Spinal cord (tissue), 10 donors: ENCODE measurements at places on chromosomes 1 and 21. TPM values are rescaled to one million over a fixed set of nuclear protein-coding genes. Genes with fewer than 3 reads are reported as not detected.

MYCL gene
- total RNA-seq: 6.1 TPM

FBXO2 gene
- 19.3 TPM for total RNA-seq

LRRC7 gene
- total RNA-seq: 75.0 TPM

DNA sequence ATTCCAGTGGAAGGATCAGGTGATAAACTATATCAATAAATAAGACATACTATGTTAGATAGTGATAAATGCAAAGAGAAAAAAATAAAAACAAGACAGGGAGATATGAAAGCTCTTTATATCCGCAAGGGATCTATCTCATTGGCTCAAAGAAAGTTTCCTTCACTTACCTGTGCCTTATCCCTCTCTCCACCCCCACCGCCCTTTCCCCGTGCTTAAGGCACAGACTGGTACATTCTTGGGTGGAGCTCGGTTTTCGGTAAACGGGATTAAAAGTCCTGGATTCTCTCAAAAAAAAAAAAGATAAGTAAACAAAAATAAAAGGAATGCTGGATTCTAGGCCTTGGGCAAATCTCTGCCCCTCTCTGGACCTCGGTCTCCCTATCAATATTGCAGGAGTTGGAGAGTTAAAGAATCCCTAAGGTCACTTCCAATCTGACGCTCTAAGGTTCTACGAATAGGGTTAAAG, 593 bp upstream of the DNAJC16 start:
- no peak for DNase-seq

- no peak for DNase-seq
Measured at GRCh38 chr21:38669186-38669585, 136.5 kb upstream of the ETS2 start.

GRCh38 chr1:226268421-226269124, 40.4 kb downstream of the LIN9 start:
- DNase-seq: no peak

GRCh38 chr1:43067977-43068751, 103.9 kb downstream of the EBNA1BP2 start:
- DNase-seq: peak; percentile 63

DNA sequence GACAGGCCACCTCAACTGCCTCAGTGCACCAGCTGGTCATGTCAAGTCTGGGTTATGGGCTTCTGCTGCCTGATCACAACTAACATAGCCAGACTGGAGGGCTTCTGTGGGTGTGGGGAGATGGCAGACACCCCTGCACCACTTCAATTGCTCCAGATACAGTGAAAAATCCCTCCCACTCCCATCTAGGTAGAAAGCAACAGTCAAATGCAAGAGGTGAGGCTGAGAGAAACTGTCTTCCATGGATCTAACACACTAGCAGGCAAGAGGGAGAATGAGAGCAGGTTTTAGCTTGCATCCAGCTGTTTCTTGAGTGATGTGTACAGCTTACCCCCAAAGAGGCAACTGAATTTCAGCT, 10.8 kb downstream of the KCNA2 start:
- no peak for DNase-seq

DNA sequence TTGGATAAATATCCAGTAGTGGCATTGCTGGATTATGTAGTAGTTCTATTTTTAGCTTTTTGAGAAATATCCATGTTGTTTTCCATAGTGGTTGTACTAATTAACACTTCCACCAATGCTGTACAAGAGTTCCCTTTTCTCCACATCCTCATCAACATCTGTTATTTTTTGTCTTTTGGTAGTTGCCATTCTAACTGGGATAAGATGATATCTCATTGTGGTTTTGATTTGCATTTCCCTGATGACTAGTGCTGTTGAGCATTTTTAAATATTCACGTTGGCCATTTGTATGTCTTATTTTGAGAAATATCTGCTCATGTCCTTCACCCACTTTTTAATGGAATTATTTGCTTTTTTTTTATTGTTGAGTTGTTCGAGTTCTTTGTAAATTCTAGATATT, 183.9 kb downstream of the PTPRU start:
- DNase-seq: no peak

GRCh38 chr1:198628067-198628455, 10.8 kb upstream of the PTPRC start:
- DNase-seq: no peak

GRCh38 chr1:40679165-40679953, 12.1 kb upstream of the NFYC start:
- DNase-seq: no peak

DNA sequence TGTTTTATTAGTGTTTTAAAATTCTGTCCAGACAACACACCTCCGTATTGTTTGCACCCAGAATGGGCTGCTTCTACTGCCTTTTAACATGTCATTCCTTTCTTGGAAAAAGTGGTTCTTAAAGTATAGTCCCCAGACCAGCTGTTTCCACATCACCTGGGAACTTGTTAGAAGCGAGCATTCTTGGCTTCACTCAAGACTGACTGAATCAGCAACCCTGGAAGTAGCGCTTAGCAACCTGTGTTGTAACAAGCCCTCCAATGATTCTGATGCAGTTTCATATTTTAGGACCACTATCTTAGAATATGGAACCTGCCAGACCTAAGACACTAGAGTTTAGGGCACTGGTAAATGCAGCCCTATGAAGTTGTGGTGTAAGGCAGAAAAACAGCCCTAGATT, 6.0 kb upstream of the PPIE start:
- DNase-seq: no peak

GRCh38 chr1:61807606-61808140, 65.4 kb downstream of the PATJ start:
- DNase-seq: no peak
